ENCODE measurements at places on chromosomes 3 and 15. TPM values are rescaled to one million over a fixed set of nuclear protein-coding genes. Genes with fewer than 3 reads are reported as not detected.

Gene CHRNA7
- total RNA-seq, result 1.5 TPM

DNA sequence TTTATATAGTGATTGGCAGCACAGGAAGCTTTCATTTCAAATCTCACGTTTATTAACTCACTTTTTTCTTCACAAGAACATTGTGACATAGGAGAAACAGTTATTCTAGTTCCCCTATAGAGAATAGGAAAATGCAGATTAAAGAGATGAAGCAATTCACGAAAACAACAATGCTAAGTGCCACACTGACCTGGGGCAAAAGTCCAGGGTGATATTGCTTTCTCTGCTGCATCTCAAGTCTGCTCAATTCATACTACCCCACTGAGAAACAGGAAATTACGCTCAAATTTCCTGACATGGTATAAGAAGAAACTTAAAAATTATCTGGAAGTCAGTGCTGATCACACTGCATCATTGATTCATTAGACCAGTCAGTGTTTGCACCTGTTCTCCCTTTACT, 66.7 kb upstream of the SEMA6D start:
- DNase-seq, result no peak

- DNase-seq, result no peak
These were observed 856.9 kb downstream of the EPHA3 start for GRCh38 chr3:89964347-89964746.

DNA sequence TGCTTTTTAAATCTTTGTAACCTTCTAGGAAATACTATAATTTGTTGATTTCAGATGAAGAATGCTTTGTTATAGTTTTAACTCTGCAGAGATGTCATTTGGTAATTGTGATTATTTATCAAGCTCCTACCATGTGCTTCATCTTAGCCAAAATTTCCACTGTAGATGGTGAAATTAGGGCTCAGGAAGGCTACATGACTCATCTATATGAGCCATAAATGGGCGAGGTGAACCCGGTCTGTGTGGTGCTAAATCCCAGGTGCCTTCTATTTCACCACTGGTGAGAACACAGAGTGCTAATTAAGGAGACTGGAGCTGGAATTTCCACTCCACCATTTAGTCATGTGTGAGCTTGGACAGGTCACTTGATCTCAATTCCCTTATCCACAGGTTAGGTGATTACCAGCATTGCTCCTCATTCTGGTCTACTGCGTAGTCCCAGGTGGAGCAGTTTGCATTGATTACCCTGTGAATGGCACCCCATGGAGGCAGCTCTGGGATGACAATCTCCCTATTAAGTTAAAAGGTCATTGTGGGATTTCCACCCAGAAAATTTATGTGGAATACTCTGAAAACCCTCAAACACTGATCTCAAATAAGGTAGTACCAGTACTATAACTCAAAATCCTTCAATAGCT, 2.8 kb upstream of the CCR3 start:
- no peak for DNase-seq

DNA sequence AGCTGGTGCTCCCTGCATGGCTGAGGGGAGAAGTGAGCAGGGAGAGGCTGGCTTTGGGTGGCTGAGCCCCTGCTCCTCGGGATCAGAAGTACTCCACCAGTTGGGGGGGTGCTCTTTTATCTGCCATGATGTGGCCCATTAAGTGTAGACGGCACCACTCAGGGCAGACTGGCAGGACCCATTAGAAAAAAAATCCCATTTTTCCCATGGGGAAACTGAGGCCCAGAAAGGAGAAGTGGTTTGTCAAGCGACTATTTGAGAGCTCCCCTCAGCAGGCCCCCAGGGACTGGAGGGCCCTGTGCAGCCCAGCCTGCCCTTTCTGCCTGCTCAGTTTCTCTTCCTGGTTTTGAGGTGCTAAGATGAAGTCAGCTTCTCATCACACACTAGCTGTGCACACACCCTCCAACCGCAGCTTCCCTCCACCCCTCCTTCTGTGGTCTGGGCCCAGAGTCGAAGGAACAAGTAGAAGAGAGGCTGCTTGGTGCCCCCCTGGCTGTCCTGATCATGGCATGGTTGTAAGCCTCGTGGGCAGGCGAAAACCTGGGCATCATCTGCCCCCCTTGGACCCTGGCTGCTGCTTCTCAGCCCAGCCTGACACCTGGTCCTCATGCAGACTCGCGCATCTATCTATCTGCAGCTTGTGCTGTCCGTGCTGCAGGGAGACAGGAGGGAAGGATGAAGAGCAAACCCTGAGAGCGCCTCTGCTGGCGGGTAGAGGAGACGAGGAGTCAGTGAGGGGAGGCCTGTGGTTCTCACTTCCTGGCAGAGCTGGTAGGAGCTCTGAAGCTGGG, 5.6 kb downstream of the CSK start:
- peak; percentile 67 for DNase-seq
